Lung microvascular endothelial cell (primary cell): ENCODE measurements at places on chromosomes 7 and 10. TPM values are rescaled to one million over a fixed set of nuclear protein-coding genes. Genes with fewer than 3 reads are reported as not detected.

The FGF8 gene
- total RNA-seq = not detected in 2 replicates

The GSAP gene
- total RNA-seq = 2.0 and 3.6 TPM in 2 replicates

The HMX3 gene
- not detected in 2 replicates for total RNA-seq

The ESYT2 gene
- 32.9 and 42.7 TPM in 2 replicates for total RNA-seq

The KLLN gene
- 0.20 and 0.22 TPM in 2 replicates for total RNA-seq
